RWPE2 (cell line): ENCODE measurements at places on chromosomes 3 and 15.

DNA sequence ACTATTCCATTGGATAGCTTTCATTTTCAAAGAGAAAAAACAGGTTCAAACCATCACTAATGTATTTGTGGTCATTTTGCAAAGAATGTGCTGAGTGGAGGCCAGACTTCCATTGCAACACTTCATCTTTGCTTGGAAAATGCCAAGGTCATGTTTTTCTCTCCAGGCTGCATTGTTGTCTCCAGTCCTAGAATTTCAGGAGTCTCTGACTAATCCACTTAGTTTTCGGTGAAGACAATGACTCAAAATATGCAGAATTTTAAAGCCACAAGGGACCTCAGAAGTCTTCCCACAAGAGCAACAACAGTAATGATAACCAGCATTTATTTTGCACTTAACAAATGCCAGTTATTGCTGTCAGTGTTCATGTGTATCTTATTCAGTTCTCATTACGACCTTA lies 277.0 kb downstream of the RYR3 start:
- DNase-seq, result no peak

DNA sequence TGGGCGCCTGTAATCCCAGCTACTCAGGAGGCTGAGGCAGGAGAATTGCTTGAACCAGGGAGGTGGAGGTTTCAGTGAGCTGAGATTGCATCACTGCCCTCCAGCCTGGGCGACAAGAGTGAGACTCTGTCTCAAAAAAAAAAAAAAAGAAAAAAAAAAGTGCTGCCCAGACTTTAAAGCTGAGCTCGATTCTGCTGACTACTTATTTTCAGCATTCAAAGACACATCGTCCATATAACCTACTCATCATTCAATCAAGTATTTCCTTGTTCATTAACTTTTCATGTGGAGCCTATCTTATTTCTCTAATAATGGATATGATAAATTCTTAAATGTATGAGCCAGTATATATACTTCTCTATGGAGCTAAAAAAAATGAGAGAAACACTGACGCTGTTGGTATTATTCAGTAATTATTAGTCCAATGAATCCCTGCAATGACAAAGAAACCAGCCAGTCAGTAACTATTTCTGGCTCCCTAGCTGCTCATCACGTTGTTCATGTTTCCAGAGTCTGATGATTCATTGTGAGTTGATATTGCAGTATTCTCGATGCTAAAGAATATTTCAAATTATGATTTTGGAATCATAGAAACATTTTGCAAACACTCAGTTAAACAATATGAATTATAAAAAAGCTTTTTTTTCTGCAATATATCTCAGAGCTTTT lies 111.9 kb downstream of the RAP2B start:
- no peak for DNase-seq

GRCh38 chr3:33061782-33062181 lies 35.2 kb downstream of the GLB1 start:
- no peak for DNase-seq

DNA sequence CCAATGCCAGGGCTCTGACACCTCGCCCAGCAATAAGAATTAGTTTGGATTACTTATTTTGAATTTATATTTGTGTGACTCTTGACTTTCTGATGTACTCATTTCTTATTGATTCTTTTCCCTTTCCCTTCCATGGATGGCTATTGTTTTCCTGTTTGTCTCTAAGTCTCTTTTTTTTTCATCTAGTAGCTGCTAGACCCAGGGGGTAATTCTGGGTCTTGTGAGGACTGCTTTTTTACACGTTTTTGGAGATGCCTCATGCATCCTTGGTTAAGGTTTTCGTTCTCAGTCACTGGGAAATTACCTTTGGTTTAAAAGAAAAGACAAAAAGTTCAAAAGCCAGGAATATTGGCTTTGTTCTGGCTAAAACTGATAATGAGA lies 70.2 kb upstream of the STRIT1 start:
- no peak for DNase-seq
